Activated T-helper 2 cell treated with anti-CD3 and anti-CD28 coated beads, Interferon-gamma antibody, Interleukin-2, Interleukin-4, amounts not matched to agents 10 μg/mL and 5 μg/mL and 100 μg/mL, durations not matched to agents 14 hours and 24 hours and 36 hours (primary cell): ENCODE measurements at places on chromosomes 13 and 19.

- DNase-seq: no peak
Observed at GRCh38 chr19:35247526-35248309, 1.1 kb upstream of the LSR start.

- DNase-seq: no peak
Observed at GRCh38 chr13:100298116-100298681, 209.3 kb downstream of the PCCA start.

GRCh38 chr13:36543671-36544070, 111.4 kb downstream of the CCNA1 start:
- no peak for DNase-seq

DNA sequence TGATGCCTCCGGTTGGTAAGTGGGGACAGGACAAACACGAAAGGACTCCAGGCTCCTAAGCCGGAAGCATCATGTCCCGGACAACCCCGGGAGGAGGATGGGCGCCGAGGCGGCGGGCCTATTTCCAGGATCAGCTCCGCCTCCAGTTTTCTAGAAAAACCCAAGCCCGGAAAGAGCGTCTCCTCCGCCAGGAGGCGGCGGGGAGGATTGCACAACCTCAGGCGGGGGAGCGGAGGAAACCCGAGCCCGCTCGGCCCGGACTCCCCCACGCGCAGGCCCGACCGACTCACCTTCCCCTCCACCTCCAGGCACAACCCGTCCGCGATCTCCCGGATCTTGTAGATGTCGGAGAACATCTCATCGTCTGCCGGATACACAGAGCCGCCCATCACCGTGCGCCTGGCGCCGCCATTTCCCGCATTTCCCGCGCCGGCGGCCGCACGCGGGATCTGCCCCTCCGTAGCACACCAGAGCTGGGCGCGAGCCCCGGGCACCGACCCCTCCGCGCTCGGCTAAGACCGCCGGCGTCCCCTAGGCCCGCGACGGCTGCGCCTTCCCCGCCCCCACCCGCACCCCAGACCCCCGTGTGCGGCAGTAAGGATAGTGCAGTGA, 455 bp downstream of the TPT1 start:
- peak; percentile 76 for DNase-seq

GRCh38 chr19:16164222-16164890, 9.0 kb downstream of the CIB3 start:
- DNase-seq: no peak

- DNase-seq: no peak
Observed at GRCh38 chr19:30374865-30375552, 2.8 kb downstream of the ZNF536 start.

DNA sequence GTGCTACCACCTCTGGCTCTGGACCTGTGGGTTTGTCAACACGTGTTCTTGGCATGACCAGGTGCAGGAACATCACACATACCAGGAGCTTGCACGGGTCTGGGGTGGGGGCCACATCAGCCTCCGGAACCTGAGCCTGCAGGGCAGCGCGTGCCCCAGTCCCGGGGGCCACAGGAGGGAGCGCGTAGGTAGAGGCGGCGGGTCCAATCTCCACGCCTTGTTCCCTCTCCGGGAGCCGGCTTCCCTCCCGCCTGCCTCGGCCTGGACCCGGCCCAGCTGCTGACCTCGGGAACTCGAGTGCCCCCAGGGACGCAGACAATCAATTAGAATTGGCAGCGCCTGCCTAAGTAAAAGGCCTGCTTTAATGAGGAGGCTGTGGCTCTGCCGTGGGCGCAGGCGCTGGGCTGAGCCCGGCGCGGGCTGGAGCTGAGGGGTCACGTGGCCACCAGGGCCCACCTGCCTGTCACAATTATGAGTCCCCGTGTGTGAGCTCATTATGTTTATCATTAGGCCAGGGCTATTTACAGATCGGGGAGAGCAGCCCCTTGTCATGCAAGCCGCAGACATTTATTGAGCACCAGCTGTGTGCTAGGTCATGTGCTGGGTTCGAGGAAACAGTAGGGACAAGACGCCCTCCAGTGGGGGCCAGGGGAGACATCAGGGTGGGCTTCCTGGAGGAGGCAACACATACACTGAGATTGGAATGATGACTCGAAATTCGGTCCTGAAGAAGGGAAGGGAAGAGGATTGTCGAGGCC, 32.2 kb upstream of the TNFAIP8L1 start:
- DNase-seq: no peak

DNA sequence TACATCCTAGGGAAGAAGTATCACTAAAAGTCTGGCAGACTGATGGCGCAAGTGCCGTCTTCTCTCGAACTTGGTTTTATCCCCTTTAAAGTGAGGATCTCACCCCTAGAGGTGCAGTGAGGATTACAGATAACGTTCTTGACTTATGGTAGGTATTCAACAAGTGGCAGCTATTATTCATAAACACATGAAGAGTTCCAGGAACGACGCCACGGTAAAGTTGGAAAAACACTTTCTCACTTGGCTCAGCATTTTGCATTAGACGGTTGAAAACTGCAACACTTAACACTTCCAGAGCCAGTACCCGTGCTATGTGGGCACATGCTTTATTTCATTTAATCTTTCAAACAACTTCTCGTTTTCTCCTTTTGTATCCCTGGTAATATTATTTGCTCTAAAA, 8.7 kb downstream of the PROZ start:
- DNase-seq: no peak

GRCh38 chr13:50894012-50894411, 15.6 kb upstream of the RNASEH2B start:
- no peak for DNase-seq

DNA sequence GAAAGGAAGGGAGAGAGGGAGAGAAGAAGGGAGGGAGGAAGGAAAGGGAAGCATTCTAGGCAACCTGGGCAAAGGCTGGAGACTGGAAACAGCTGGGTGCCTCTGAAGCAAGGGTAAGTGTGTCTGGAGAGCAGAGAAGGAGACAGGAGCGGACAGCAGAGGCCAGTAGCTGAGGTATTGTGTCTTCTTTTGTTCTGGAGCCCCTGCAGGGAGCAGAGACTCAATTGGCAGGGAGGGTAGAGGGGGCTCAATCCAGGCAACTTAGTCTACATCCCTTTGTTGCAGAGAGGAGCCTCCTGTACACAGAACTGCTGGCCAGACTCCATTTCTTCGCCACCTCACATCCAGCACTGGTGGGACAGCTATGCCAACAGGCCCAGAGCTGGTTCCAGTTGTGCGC, 53.2 kb downstream of the NWD1 start:
- no peak for DNase-seq

DNA sequence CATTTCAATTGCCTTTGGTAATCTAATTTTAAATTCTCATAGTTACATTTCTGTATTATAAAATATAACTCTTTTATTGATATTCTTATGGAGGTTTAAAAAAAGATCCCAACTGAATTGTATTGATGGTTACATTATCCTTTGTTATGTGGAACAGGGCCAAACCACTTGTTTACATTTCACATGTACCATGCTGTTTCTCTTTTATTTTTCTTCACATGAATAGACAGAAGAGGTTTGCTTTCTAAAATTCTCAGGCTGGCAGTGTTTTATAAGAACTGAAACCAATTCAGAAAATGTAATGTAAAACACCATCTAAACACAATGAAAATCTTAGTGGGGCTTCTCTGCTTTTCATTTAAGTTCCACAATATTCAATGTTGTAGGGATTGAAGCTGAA, 122.5 kb downstream of the GPC5 start:
- DNase-seq: no peak

GRCh38 chr13:62207388-62207787, 791.7 kb upstream of the PCDH20 start:
- no peak for DNase-seq

GRCh38 chr19:35228177-35228930, at the start of gene FAM187B:
Gene FAM187B, minus strand, starts transcription at chr19:35228739. Its CDS starts 59 bp downstream, at chr19:35228680.
- no peak for DNase-seq

GRCh38 chr13:36323951-36324566, 22.1 kb downstream of the SPART start:
- DNase-seq: no peak

- no peak for DNase-seq
Observed at GRCh38 chr13:59494151-59494550, 669.6 kb downstream of the DIAPH3 start.
